Hypothalamus (tissue), 51 donors: ENCODE measurements at places on chromosomes 7 and 10.

DNA sequence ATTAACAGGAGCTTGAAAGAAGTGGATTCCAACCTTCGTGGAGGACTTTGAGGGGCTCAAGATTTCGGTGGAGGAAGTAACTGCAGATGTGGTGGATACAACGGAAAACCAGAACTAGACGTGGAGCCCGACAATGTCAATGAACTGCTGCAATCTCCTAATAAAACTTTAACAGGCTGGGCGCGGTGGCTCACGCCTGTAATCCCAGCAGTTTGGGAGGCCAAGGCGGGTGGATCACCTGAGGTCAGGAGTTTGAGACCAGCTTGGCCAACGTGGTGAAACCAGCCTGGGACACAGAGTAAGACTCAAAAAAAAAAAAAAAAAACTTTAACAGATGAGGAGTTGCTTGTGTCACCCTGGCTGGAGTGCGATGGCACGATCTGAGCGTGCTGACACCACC is 477.8 kb upstream of the MKI67 start:
- DNase-seq = no peak

DNA sequence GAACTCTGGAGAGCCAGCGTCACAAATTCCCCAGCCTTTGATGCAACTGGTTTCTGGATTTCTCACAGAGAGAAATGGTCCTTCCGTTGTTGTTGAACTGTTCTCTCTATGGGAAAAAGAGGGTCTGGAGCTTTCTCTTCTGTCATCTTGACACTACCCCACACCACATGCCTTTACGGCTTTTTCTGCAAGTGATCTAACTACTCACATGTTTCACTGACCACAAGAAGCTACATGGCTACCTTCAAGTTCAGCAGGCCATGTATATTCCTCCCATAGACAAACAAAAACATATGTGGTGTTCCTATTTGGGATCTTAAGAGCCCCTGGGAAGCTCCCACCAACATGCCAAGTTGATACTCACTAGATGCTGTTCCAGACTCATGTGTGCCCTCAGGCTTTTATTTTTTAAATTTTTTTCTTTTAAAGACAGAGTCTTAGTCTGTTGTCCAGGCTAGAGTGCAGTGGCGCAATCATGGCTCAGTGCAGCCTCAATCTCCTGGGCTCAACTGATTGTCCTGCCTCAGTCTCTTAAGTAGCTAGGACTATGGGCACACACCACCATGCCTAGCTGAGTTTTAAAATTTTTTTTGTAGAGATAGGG is 72.0 kb downstream of the RNF216 start:
- no peak for DNase-seq

- no peak for DNase-seq
These were observed 276.9 kb upstream of the LRRN3 start for GRCh38 chr7:110813986-110814385.

DNA sequence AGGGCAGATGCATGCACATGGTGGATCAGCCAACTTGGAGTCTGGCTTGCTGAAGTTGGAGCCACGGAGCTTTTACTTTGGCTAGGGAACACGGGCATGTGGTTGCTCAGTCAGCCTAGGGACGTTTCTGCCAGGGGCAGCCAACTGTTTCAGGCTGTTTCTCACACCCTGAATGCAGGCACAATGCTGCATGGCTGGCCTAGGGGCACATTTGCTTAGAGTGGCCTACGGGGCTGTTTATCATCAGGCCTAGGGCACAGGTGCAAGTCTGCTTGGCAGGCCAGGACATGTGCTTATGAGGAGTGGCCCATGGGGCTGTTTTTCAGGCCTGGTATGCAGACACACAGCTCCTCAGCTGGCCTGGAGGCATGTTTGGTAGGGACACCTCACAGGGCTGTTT is 107.4 kb downstream of the GSAP start:
- DNase-seq = no peak

GRCh38 chr10:69974551-69975155 is 78.0 kb upstream of the MACROH2A2 start:
- no peak for DNase-seq

DNA sequence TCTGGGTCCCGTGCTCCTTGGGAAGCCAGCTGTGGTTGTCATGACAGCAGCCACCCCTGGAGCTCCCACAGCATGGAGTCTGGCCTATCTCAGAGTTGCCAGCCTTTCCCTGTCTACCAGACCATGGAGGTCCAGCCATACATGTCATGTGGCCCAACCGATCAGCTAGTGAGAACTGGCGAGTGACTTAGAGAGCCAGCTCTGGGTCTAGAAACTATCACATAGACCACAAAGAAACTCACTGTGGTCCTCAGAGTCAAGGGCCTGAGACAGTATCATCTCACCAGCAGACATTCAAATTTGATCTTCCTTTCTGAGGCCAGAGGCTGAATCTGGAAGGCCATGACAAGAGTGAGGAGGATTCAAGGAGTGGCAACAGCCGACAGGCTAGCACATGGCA is 223.3 kb upstream of the GPR26 start:
- DNase-seq = no peak

DNA sequence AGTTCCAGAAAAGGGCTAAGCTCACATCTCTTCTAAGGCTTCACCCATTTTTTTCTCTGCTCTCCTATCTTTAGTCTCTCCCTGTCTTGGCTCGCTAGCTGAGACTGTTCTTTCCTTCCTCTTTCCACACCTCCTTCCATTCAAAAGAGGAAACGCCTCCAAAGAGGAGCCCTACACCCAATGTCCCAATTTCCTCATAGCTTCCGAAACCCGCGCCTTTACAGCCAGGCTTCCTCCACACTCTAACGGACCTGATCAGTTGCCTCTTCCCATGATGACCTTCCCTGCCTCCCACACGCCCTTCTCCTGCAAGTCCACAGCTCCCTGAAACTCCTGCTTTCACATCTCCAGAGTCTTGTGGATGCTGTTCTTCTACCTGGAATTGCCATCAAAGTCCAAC is 71.7 kb downstream of the COBL start:
- DNase-seq = no peak

DNA sequence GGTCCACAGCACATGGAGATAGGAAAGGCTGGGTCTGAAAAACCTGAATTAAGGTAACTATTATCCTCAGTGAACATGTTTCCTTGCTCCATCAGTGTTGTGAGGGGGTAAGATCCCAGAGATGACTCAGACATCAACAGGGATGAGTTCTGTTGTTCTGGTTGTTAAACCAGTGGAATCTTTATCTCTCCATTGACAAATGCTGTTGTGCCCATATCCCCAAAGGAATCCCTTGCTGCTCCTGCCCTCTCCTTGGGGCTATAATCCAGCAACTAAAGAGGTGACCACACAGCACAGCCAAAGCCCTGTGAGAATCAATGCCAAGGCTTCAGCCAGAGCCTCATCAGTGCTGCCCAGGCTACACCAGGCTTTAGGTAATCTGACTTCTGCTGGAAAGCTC is 113.4 kb downstream of the JAZF1 start:
- no peak for DNase-seq

DNA sequence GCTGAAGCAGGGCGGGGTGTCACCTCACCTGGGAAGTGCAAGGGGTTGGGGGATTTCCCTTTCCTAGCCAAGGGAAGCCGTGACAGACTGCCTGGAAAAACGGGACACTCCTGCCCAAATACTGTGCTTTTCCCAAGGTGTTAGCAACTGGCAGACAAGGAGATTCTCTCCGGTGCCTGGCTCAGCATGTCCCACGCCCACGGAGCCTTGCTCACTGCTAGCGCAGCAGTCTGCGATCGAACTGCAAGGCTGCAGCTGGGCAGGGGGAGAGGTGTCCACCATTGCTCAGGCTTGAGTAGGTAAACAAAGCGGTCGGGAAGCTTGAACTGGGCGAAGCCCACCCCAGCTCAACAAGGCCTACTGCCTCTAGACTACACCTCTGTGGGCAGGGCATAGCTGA is 80.9 kb upstream of the DNAJB12 start:
- no peak for DNase-seq

DNA sequence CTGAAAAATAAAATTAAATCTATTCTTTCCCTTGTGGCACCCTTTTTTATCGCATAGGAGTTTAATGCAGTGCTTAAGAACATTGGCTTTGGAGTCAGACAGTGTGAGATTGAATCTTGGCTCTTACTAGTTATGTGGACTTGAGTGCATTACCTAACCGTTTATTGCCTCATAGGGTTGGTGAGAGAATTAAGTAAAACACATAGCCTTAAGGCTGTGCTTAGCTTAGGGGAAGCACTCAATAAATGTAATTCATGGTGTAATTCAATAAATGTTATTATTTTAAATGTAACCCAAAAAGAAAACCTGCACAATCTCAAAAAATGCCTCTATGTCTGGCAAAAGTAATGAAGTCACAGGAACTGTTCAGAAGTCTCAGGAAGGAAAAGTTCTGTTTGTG is 2.7 kb downstream of the STK17A start:
- no peak for DNase-seq

DNA sequence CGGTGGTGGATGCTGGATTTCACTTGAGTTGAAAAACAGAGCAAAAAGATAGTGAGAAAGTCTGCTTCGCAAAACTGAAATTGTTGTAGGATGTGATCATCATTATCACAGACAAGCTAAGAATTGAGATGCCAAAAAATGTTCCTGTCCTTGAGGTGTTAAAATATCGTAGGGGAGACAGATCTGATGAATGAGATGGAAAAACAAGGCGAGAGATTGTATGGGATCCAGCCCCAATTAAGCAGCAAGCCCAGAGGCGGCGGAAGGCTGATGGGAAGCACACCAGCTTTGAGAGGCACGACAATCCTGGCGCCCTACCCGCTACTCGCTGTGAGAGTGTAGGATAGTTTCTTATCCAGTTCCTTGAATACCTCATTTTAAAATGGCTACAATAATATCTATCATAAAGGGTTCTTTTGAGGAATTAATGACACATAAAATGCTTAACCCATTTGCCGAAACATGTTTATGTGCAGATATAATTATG is 131.1 kb upstream of the PTN start:
- DNase-seq = peak; percentile 14
